ENCODE measurements at places on chromosomes 1 and 21.
A peak's percentile ranks its signal among the peaks of the same experiment; 100 is the strongest.

DNA sequence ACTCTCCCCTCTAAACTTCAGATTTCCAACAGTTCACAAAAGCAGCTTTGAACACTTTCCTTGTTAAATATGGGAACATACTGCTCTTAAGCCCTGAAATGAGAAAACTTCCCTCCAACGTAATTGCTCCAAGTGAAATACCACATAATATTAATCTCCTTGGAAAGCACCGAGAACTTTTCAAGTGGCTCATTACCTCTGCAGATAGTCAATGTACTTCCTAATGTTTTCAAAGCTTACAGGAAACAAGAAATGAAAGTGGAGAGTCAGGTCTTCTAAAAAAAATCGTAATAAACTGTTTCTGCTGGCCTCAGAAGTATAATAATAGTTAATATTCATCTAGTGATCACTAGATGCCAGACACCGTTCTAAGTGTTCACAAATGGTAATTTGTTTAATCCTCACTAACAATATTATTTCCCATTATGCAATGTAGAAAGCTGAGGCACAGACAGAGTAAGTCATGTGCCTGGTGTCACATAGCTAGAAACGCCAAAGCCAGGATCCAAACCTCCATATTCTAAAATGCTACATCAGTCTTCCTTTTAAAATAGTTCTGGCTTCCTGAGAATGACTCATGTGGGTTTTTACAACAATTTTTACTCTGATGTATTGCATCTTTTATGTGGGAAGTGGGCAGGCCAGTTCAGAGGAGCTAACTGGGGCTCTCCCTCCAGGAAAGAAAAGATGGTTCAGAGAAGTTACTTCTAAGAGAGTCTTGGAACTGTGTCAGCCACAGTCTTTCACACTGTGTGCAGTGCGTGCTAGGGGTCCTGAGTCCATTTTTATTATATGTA lies 177.2 kb downstream of the PLPPR4 start:
- no peak for DNase-seq

- no peak for DNase-seq
These were observed 38.7 kb downstream of the AMY1C start for GRCh38 chr1:103788377-103788776.

- DNase-seq, result no peak
These were observed 77.1 kb upstream of the TNR start for GRCh38 chr1:175820456-175821025.

- no peak for DNase-seq
These were observed 9.9 kb upstream of the CHI3L1 start for GRCh38 chr1:203196371-203196770.

- DNase-seq, result peak; percentile 42
These were observed 27.8 kb upstream of the ZBTB21 start for GRCh38 chr21:42037943-42038342.

DNA sequence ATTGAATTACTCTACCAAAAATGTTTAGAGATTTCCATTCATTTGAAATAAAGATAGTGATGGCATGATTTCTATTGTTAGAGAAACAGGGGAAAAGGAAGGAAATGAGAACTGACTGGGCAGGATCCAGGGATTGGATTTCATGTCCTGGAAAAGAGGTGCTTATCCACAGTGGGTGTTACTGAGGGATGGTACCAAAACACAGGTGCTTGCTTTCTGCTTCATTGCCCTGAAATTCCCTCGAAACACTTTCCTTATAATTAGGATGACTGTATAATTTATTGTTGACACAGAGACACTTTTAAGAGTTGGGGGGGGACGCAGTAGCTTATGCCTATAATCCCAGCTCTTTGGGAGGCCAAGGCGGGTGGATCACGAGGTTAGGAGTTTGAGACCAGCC lies 185.0 kb upstream of the KCNK2 start:
- no peak for DNase-seq

DNA sequence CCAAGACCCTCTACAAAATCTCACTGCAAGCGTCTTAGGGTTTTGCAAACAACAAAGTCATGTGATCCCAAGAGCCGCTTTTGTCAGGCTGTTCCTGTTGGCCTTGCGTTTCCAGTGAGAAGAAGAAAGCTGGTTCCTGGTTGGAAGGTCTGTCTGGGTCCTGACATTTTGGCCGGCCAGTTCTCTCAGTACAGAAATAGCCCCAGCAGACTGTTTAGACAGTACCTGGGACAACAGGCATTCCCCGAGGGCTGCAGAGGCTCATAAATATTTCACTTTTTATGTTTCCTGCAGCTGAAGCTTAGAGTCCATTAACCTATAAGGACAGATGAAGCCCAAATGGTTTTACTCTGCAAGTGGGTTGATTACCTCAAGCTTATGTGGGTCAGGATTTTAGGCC lies 8.6 kb downstream of the GPR137B start:
- no peak for DNase-seq

- peak; percentile 56 for DNase-seq
These were observed 753 bp downstream of the KIF1B start for GRCh38 chr1:10210841-10211804.

DNA sequence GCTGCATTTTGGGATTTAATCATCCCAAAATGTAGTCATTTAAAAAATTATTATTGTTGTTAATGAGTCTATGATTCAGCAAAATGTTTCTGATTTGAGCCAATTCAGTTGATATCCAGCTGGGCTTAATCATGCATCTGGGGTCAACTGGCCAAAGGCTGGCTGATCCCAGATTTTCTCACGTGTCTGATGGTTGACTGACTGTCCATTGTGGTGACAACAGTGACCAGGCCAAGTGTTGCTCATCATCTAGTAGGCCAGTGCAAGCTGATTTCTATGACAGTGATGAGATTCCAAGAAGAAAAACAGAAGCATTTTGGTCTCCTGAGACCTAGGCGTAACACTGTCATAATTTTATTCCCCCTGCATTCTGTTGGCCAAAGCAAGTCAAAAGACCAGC lies 80.1 kb upstream of the ZC3H11B start:
- DNase-seq, result no peak

DNA sequence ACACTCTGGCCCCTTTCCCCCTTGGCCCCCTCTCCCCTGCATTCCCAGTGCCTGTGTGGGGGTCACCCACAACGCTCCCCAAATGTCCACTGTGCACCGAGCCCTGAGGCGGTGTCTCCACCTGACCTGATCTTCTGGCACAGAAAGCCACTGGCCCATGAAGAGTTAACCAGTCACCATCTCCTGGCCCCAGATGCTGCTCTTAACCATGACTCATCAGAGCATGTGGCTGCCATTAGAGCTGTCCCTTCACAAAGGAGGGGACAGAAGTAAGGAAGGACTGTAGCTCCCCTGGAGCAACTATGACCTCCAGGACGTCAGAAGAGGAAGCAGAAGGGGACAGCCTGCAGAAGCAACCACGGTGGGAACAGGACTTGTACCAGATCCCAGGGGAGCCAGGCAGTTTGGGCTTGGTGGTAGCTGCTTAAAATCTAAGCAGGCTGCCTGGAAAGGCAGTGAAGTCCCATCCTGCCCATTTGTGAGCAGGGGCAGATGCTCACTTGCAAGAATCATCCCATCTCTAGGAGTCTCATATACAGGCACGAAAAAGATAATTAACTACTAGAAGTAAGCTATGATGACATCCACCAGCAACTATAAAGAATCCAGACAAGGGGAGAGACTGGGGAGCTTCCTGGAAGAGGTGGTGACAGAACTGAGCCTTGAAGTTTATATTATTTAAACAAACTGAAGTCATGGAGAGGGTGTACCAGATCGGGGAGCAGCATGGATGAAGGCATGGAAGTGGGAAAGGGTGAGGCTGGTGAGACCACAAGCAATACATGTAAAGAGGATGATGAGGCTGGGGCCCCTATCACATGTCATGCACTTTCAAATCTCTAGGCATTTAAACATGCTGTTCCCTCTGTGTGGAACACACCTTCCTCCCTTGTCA lies 1.1 kb upstream of the TTC39A start:
- DNase-seq, result no peak

DNA sequence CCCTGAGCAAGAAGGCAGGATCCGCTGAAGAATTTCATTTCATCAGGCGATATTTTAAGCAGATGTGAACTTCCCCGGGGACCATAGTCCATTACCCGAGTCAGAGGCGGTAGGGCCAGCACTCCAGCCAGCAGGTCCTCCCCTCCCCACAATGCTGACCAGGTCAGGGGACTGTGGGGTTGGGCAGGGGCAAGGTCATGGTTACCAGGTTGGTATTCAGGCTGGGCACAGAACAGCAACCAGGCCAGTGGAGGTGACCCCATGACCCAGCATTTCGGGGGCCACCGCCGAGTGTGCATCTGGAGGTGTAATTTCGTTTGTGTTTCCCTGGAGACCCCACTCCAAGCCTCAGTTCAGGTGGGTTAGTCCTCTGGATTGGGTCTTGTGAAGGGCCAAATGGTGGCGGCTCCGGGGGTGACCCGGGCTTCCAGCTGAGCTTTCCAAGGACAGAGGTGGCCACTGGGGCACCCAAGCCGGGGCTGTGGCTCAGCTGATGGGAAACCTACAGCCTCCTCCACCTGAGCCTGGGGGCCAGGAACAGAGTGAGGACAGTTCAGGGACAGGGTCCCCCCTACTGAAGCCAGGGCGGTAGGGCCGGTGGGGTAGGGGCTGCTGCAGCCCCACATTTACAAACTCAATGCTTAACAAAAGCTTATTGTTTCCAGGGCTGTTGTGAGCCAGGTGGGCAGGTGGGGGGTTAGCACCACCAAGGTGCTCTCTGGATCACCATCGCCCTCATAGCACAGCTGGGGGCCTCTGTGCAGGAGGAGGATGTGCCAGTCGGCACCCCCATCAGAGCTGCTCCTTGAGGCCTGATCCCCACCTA lies 2.8 kb downstream of the PRDM16 start:
- no peak for DNase-seq

- DNase-seq, result no peak
These were observed 1092.7 kb downstream of the PLA2G4A start for GRCh38 chr1:187921426-187921825.

GRCh38 chr1:911875-912739 lies 11.6 kb upstream of the SAMD11 start:
- DNase-seq, result no peak

DNA sequence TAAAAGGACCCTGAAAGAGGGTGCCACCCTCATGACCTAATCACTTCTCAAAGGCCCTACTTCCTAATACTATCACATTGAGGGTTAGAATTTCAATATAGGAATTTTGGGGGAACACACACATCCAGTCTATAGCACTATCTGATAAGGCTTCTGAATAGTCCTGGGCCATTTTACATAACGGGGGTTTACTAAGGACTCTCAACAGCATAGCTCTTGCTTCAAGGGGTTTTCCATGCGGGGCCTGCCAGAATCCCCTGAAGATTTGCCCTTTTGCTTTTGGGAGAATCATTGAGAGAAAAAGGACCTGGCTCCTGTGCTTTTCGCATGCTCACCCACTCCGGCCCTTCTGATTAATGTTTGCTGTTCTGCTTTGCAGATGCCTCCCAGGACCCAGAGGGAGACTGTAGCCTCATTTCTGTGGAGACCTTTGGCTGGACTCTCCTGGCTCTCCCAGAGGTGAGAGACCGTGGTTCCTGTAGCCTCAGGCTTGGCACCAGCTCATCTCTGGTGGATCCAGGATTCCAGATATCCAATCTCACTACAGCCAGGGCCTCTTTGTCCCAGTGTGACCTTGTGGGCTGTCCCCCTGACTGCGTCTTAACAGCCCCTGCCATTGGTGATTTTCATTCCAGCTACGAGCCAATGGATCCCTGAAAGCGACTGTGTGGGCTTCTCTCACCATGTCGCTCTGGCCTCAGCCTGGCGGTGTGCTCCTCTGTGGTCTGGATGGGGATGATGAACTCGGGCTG lies 72.6 kb downstream of the DDR2 start:
- DNase-seq, result no peak

GRCh38 chr1:209688746-209689234 lies 13.6 kb downstream of the G0S2 start:
- DNase-seq, result no peak

- no peak for DNase-seq
These were observed 22.3 kb upstream of the TTF2 start for GRCh38 chr1:117037802-117038201.

GRCh38 chr1:147757015-147757990 lies 3.1 kb downstream of the GJA5 start:
- no peak for DNase-seq

DNA sequence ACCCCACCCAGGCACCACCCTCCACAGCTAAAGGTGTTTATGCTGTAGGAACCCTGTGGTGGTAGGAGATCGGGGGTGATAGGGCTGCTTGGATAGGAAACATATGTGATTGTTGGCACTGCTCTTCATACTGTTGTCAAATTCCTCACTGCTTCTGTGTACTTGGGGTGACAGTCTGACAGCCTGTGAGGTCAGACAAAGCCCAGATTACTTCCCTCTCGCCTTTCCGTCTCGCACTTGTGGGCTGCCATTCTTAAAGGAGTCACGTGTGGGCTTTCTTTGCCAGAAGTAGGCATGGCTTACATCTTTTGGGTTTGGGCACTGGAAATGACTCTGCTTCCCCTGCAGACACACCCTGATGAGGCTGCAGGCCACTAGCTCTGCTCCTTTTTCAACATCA lies 363.8 kb downstream of the DISC1 start:
- no peak for DNase-seq

- no peak for DNase-seq
These were observed 9.8 kb upstream of the FNBP1L start for GRCh38 chr1:93437976-93438605.

GRCh38 chr1:111967067-111967690 lies 22.3 kb downstream of the KCND3 start:
- DNase-seq, result no peak

DNA sequence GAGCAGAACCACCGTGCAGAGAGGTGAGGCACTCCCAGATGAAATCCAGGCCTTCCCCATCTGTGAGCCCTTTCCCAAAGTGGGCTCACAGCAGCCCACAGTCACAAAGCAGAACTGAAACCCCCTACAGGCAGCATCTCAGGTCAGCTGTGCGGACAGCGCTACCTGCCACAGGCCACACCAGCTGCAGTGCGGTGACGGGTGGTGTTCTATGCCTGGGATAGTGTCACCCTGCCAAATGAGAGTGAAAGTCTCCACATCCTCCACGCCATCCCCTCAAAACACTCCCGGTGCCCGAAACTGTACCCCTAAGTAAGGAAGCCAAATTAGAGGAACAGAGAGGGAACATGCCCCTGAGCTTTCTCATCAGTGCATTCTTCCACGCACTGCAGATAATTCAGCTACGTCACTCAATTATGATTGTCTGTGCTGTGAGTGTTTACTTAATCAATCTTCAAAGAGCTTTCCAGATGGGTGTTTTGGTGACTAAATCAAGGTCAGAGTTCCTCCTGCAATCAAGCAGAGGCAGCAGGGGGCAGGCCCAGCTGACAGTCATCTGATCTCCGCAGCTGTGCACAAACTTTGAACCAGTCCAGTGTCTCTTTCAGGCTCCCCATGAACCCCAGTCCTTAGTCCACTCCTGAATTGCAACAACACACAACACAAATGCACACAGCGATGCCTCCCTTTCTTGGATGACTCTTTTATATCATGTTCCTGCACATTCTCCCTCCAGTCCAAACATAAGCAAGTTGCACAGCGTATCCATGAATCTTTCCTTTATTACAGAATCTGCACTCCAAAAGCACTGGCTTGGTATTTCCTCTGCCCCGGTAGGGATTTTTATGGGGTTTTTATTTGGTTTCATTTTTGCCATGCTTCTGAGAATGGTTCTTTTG lies 150.0 kb downstream of the TOMM20 start:
- no peak for DNase-seq

- DNase-seq, result no peak
These were observed 22.8 kb upstream of the POFUT2 start for GRCh38 chr21:45310459-45310858.

- no peak for DNase-seq
These were observed 45.2 kb downstream of the AJAP1 start for GRCh38 chr1:4699376-4700301.

All from liver (tissue), 10 donors.